ENCODE measurements at places on chromosomes 6 and 20. TPM values are rescaled to one million over a fixed set of nuclear protein-coding genes. Genes with fewer than 3 reads are reported as not detected.

The TMEM200A gene
- total RNA-seq: not detected

The FUT9 gene
- not detected for total RNA-seq

The STX11 gene
- 9.0 TPM for total RNA-seq

The B3GALT4 gene
- total RNA-seq: 12.0 TPM

The PDYN gene
- not detected for total RNA-seq

- DNase-seq: peak; percentile 26
- no peaks in the 10 kb centered on the region for H3K27me3 ChIP-seq
- H3K36me3 ChIP-seq: peaks cover 45% of the 10 kb centered on the region
- peaks cover 16% of the 10 kb centered on the region for H3K4me1 ChIP-seq
- H3K4me3 ChIP-seq: no peak overlapping the region
- H3K27ac ChIP-seq: peak overlapping the region; percentile 34
Measured at GRCh38 chr20:35135867-35136586, 11.1 kb downstream of the EDEM2 start.

GRCh38 chr6:156883497-156884252 lies 106.5 kb downstream of the ARID1B start:
- peaks cover 82% of the 10 kb centered on the region for H3K4me1 ChIP-seq
- H3K27ac ChIP-seq: no peak overlapping the region
- H3K4me3 ChIP-seq: no peak overlapping the region
- no peaks in the 10 kb centered on the region for H3K36me3 ChIP-seq

DNA sequence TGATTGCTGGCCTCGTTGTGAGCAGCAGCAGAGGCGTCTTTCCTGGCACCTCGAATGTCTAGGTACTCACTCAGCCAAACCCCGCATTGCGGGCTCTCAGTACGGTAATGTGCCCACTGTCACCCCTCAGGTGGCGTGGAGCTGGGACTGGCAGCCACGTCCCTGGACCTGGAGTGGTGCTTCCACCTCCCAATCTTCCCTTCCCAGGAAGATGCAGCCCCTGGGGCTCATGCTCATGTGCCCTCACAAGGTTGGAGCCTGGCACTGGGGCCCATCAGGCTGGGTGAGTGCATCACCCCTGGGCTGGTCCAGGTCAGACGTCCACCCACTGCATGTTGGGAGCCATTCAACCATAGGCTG lies 75.7 kb downstream of the TCP11 start:
- H3K4me1 ChIP-seq: peaks cover 35% of the 10 kb centered on the region
- DNase-seq: no peak
- peaks cover 63% of the 10 kb centered on the region for H3K36me3 ChIP-seq
- H3K27ac ChIP-seq: no peak overlapping the region

GRCh38 chr6:17580518-17581048 lies 19.5 kb upstream of the FAM8A1 start:
- H3K27ac ChIP-seq: peak overlapping the region; percentile 78
- peaks cover 17% of the 10 kb centered on the region for H3K4me1 ChIP-seq
- DNase-seq: peak; percentile 40
- no peaks in the 10 kb centered on the region for H3K36me3 ChIP-seq
- H3K27me3 ChIP-seq: no peaks in the 10 kb centered on the region

GRCh38 chr6:140316966-140317365 lies 942.5 kb upstream of the CITED2 start:
- no peak overlapping the region for H3K27ac ChIP-seq
- H3K4me1 ChIP-seq: peaks cover 7% of the 10 kb centered on the region
- H3K27me3 ChIP-seq: no peaks in the 10 kb centered on the region

DNA sequence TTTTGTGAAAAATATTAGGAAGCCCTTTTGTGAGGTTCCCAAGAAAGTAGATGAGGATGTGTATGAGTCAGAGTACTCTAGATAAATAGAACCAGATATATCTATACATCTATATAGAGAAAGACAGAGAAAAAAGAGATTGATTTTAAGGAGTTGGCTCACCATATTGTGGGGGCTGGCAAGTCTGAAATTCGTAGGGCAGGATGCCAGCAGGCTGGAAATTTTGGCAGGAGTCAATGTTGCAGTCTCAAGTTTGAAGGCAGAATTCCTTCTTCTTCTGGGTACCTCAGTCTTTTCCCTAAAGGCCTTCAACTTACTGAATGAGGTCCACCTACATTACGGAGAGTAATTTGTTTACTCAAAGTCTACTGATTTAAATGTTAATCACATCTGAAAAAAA lies 65.3 kb upstream of the SAMD3 start:
- H3K4me3 ChIP-seq: no peak overlapping the region
- no peak for DNase-seq
- H3K27me3 ChIP-seq: no peaks in the 10 kb centered on the region
- H3K27ac ChIP-seq: no peak overlapping the region
- no peaks in the 10 kb centered on the region for H3K36me3 ChIP-seq
- H3K4me1 ChIP-seq: no peaks in the 10 kb centered on the region

GRCh38 chr6:100768816-100769351 lies 112.2 kb downstream of the ASCC3 start:
- peaks cover 35% of the 10 kb centered on the region for H3K36me3 ChIP-seq
- no peak overlapping the region for H3K4me3 ChIP-seq
- no peaks in the 10 kb centered on the region for H3K4me1 ChIP-seq
- no peak for DNase-seq
- H3K27ac ChIP-seq: no peak overlapping the region

GRCh38 chr6:56714273-56714672 lies 71.6 kb upstream of the DST start:
- peaks cover 23% of the 10 kb centered on the region for H3K4me1 ChIP-seq
- H3K36me3 ChIP-seq: no peaks in the 10 kb centered on the region
- no peak overlapping the region for H3K4me3 ChIP-seq
- no peaks in the 10 kb centered on the region for H3K27me3 ChIP-seq
- H3K27ac ChIP-seq: peak overlapping the region; percentile 59
- no peak for DNase-seq

- H3K4me3 ChIP-seq: no peak overlapping the region
- no peak for DNase-seq
- H3K27ac ChIP-seq: no peak overlapping the region
- H3K27me3 ChIP-seq: no peaks in the 10 kb centered on the region
- H3K4me1 ChIP-seq: no peaks in the 10 kb centered on the region
Measured at GRCh38 chr6:45229416-45229815, 98.7 kb upstream of the RUNX2 start.

GRCh38 chr6:45424451-45424861 lies 46.7 kb upstream of the SUPT3H start:
- DNase-seq: no peak
- H3K36me3 ChIP-seq: no peaks in the 10 kb centered on the region
- H3K4me1 ChIP-seq: peaks cover 7% of the 10 kb centered on the region
- H3K4me3 ChIP-seq: peak overlapping the region; percentile 72
- peaks cover 3% of the 10 kb centered on the region for H3K27me3 ChIP-seq

DNA sequence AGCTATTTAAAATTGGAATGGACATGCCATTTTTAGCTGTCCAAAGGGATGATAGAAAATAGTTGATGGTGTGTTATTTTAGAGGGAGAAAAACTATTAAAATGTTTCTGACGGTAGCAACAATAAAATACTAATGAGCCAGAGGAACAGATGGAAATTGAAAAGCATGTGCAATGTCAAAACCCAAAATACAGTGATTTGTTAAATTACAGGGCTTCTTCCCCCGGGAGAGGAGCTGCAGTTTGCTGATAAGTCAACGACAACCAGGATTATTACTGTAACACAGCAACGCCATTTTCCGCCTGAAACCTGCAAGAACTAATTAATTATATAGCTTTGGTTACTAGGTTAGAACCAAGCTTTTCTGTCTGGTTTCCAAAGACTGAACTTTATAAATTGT lies 179.6 kb upstream of the SPTLC3 start:
- H3K4me1 ChIP-seq: peaks cover 12% of the 10 kb centered on the region
- no peaks in the 10 kb centered on the region for H3K36me3 ChIP-seq
- no peaks in the 10 kb centered on the region for H3K27me3 ChIP-seq
- DNase-seq: no peak

DNA sequence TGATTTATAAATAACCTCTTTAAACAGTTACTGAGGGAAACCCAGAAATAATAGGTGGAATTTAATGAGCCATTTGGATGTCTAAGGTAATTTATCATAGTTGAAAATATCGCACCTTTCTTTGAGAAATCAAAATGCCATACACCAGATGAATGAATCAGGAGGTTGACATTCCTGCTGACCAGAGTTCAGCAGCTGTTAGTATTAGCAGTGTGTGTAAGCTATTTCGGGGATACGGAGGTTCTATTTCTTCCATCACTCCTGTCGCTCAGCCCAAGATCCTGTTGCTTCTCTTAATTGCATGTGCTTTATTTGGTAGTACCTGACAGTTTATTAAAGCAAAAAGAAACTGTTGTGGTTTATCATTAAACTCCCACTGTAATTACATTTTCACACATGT lies 67.1 kb downstream of the HDGFL1 start:
- H3K4me3 ChIP-seq: no peak overlapping the region
- peaks cover 16% of the 10 kb centered on the region for H3K4me1 ChIP-seq
- no peak overlapping the region for H3K27ac ChIP-seq
- no peaks in the 10 kb centered on the region for H3K36me3 ChIP-seq

- H3K4me1 ChIP-seq: no peaks in the 10 kb centered on the region
- H3K27ac ChIP-seq: no peak overlapping the region
- no peak overlapping the region for H3K4me3 ChIP-seq
- H3K36me3 ChIP-seq: no peaks in the 10 kb centered on the region
Measured at GRCh38 chr6:1855890-1856289, 246.2 kb downstream of the FOXC1 start.

- H3K27me3 ChIP-seq: no peaks in the 10 kb centered on the region
- no peak overlapping the region for H3K27ac ChIP-seq
- no peak for DNase-seq
- peaks cover 11% of the 10 kb centered on the region for H3K4me1 ChIP-seq
- H3K36me3 ChIP-seq: no peaks in the 10 kb centered on the region
Measured at GRCh38 chr6:107550241-107550840, 60.4 kb downstream of the SOBP start.

- no peaks in the 10 kb centered on the region for H3K36me3 ChIP-seq
- H3K27me3 ChIP-seq: no peaks in the 10 kb centered on the region
- DNase-seq: no peak
Measured at GRCh38 chr6:160226118-160226591, 32.5 kb downstream of the SLC22A2 start.

DNA sequence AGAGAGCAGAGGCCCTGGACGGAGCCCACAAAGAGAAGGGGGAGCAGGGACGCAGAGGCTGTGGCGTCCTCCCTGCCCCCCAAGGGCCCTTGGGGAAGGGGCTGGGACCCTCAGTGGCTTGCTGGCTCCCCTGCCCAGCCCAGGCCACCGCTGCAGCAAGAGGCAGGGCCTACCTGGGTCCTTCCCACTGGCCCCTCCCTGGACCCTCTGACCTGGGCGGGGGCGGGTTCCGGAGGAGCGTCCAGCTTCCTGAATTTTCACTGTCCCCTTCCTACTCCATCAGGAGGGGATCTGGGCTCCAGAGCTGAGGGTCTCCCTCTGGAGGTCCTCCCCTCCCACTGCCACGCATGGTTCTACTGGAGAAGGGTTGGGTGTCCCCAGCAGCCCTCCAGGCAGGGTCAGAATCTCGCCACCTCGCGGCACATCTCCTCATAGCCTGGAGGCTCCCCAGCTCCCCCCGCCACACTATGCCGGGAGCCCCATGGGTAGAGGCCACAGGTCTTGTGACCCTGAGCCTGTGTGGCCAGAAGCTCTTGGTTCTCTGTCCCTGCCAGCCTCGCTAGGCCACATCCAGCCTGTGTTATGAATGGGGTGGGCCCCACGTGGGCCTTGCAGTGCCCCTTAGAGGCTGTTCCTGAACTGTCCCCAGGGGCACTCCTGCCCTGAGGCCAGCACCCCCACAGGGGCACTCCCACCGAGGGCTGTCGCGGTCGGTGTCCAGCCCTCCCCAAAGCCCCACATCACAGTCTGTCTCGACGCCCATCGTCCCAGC lies 1.0 kb upstream of the SOX18 start:
- H3K27ac ChIP-seq: peak overlapping the region; percentile 88
- no peaks in the 10 kb centered on the region for H3K36me3 ChIP-seq

DNA sequence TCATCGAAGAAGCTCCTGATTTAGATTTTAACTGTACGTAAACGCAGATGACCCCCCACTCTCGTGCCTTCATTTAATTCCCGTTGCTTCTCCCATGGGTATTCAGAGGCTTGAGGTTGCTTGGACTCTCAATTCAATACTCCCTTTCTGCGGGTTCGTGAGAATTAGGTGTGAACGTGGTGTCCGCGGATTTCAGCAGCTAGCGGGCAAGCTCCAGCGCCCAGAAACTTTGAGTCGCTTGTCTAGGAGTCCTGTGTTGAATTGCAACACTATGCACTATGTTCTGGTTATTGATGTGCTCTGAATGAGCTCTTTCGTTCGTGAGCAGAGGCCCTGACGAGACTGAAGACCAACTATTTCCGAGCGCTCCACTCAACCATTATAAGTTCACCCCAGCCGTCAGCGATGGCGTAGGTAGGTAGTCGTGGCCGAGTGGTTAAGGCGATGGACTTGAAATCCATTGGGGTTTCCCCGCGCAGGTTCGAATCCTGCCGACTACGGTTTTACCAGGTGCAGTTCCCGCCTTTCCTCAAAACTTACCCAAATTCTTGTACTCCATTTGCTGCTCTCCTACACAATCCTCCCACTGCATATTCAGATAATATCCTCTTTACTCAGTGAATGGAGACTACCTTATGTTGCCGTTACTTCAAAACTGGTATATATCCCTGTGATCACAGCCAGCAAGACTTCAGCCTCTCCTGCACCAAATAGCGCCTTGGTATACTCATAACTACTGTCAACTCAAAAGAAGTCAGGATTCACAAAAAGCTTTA lies 72.6 kb upstream of the ZNF184 start:
- H3K4me1 ChIP-seq: no peaks in the 10 kb centered on the region
- no peak for DNase-seq
- peak overlapping the region; percentile 29 for H3K4me3 ChIP-seq
- H3K27ac ChIP-seq: no peak overlapping the region
- H3K27me3 ChIP-seq: peaks cover 99% of the 10 kb centered on the region
- H3K36me3 ChIP-seq: no peaks in the 10 kb centered on the region
